ENCODE measurements at places on chromosomes 5 and 9. TPM values are rescaled to one million over a fixed set of nuclear protein-coding genes. Genes with fewer than 3 reads are reported as not detected.

DNA sequence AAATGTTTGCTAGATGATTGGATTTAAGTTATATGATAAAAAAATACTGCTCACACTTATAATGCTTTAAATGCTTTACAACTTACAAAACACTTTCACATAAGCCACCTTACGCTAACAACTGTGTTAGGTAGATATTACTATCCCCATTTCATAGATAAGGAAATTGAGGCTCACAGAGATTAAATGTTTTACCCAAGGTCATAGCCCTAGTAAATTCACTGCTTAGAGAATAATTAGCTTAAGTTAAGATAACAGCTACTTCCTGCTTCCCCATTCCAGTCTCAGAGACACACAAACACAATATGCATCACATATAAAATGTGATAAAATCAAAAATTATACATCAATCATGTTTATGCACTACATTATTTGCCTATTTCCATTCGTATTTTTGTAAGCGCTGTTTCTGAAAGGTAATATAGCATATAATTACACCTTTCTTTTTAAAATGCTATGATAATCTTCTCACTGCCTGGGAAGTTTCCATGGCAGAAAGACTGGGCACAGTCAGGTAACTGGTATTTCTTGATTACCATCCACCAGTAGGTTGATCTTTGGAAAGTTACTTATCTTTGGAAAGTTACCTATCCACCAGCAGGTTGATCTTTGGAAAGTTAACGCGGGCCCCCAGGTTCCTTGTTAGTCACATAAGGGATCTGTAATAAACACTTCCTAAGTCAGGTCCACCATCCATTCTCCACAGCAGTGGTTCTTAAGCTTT lies 101.1 kb downstream of the NFIB start:
- H3K4me1 ChIP-seq = no peaks in the 10 kb centered on the region
- no peak overlapping the region for H3K4me3 ChIP-seq
- H3K27ac ChIP-seq = no peak overlapping the region

The PRXL2C gene
- 4.8 TPM for total RNA-seq

GRCh38 chr5:114192108-114192507 lies 169.8 kb upstream of the KCNN2 start:
- H3K27me3 ChIP-seq = no peaks in the 10 kb centered on the region
- no peak for DNase-seq
- no peaks in the 10 kb centered on the region for H3K36me3 ChIP-seq
- no peak overlapping the region for H3K4me3 ChIP-seq

GRCh38 chr9:9061627-9062026 lies 1262.0 kb upstream of the DMAC1 start:
- H3K27me3 ChIP-seq = no peaks in the 10 kb centered on the region
- H3K4me1 ChIP-seq = no peaks in the 10 kb centered on the region
- H3K4me3 ChIP-seq = no peak overlapping the region
- peaks cover 5% of the 10 kb centered on the region for H3K36me3 ChIP-seq

DNA sequence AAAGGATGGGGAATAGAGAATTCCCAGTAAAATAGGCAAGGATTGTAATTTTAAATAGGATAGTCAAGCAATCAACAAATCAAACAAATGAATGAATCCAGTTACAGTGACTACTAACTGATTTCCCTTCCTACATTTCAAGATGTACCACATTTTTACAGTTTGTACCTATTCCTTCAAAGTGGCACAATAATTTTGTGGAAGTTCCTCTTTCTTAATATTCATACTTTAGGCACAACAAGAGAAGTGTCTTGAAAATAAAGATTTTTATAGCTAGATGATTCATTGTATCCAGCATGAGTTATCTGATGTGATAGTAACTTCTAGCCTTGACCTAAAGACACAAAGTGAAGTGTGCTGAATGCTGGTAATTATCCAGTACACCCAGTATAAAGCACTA lies 122.2 kb upstream of the ACOT12 start:
- no peaks in the 10 kb centered on the region for H3K36me3 ChIP-seq
- no peaks in the 10 kb centered on the region for H3K27me3 ChIP-seq
- DNase-seq = no peak
